ENCODE measurements at places on chromosomes 5 and 9. TPM values are rescaled to one million over a fixed set of nuclear protein-coding genes. Genes with fewer than 3 reads are reported as not detected.
A peak's percentile ranks its signal among the peaks of the same experiment; 100 is the strongest.

RASGRF2 gene
- 1.1 TPM for polyA plus RNA-seq

DNA sequence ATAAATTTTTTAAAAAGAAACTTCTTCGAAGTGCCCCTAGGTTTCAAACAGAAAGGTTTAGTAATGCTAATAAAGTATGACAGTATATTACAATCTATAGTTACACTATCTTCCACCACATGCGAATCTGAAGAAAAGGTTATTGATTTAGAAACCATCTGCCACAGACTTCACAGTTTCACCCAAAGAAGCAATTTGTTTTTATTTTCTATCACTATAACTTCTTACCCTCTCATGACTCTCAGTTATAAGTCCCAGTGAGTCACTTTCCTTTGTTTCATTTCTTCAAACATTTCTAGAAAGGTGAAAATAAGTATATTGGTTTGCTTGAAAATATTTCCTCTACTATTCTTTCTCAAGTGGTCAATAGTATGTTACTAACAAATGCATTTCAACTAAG, 93.6 kb downstream of the MCTP1 start:
- DNase-seq = no peak

- DNase-seq = no peak
Measured at GRCh38 chr5:123085638-123086286, 3.3 kb upstream of the PRDM6 start.

DNA sequence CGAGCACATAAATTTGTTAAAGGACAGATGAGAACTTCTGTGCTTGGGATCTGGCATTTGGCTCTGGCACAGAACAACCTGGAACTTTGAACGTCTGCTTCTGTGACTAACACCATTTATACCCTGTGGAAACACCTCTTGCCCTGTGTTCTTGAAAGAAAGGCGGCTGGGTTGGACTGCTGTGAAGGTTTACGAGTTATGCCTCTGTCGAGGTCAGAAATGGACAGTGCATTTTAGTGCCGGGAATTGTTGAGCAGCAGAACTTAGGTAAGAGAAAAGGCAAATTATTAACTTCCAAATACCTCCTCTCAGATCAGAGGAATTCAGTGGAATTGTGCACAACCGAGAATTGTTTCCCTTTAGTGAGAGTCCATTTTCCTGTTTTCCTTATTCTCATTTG, 14.1 kb upstream of the INIP start:
- DNase-seq = no peak

DNA sequence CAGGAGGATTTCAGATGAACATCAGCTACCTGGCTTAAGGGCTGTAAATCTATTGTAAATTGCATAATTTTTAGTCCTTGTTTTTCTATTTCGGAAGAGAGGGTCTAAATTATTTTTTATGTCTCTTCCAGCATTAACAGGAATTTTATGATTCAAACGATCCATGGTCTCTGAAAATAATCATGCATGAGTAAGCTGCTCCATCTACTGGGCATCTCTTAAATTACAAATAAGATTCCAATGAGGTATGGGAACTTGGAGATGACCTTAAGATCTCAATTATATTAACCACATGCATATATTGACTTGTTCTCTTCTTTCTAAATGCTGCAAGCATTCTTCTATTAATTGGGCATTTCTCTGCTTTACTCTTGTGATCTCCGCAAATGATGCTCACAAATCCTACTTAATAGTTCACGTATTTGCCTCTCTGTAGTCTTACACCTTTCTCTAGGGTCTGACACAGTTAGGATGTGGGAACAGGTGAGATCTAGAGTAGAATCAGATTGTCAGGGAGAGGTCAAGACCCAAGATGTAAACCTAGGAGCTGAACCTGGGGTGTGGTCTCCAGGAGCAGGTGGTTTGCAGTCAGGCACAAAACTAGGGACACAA, 86.9 kb downstream of the NUDT12 start:
- DNase-seq = peak; percentile 49

DNA sequence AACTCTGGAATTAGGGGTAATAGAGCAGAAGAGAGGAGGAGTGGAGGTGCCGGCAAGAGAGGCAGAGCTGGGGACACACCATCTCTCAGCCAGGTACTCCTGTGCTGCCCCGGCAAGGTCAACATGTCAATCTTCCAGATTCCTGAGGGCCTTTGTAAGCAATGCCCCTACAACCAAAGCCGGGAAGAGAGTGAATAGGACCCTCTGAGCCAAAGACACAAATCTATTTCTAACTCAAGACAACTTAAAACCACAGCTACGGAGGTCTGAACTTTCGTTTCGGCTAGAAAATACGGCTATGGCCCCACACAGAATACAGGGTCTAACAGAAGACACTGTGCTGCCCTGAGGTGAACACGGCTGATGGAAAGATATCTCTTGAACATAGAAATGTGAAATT, 66.6 kb downstream of the SERINC5 start:
- no peak for DNase-seq

- no peak for DNase-seq
Measured at GRCh38 chr9:4381744-4382143, 81.9 kb upstream of the GLIS3 start.

DNA sequence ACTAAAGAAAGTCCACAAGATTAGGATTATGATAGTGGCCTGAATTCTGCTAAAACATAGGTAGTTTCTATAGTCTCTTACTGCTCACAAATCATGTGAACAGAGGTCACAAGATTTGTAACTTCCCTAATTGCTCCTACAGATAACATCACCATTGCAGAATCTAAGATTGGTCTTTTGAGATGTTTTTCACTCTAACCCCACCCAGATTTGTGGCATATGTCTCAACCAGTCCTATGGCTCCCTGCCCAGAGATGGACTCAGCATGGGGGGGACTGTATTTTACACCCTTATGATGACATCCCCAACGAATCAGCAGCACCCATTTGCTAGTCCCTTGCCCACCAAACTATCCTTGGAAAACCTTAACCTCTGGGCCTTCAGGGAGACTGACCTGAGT, 1046.2 kb downstream of the CDH12 start:
- DNase-seq = no peak

GRCh38 chr9:5820425-5820824, 12.5 kb downstream of the ERMP1 start:
- no peak for DNase-seq

- DNase-seq = no peak
Measured at GRCh38 chr5:105688227-105688792, 1982.4 kb downstream of the EFNA5 start.

DNA sequence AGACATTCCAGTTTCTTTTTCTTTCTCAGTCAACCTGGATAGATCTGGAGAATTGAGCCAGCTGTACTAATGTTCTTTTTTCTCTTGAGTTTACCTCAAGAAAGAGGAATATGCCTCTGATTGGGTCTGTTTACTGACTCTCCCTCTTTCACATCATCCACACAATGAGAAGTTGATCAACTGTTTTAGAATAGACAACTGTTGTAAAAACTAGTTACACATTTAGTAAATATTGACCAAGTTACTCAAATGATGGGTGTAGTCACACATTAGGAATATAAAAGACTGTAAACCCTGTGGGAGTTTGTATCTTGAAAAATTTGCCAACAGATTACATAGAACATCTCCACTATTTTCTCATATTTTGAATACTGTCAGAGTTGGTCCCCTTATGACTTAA, 330.8 kb downstream of the FER start:
- no peak for DNase-seq

DNA sequence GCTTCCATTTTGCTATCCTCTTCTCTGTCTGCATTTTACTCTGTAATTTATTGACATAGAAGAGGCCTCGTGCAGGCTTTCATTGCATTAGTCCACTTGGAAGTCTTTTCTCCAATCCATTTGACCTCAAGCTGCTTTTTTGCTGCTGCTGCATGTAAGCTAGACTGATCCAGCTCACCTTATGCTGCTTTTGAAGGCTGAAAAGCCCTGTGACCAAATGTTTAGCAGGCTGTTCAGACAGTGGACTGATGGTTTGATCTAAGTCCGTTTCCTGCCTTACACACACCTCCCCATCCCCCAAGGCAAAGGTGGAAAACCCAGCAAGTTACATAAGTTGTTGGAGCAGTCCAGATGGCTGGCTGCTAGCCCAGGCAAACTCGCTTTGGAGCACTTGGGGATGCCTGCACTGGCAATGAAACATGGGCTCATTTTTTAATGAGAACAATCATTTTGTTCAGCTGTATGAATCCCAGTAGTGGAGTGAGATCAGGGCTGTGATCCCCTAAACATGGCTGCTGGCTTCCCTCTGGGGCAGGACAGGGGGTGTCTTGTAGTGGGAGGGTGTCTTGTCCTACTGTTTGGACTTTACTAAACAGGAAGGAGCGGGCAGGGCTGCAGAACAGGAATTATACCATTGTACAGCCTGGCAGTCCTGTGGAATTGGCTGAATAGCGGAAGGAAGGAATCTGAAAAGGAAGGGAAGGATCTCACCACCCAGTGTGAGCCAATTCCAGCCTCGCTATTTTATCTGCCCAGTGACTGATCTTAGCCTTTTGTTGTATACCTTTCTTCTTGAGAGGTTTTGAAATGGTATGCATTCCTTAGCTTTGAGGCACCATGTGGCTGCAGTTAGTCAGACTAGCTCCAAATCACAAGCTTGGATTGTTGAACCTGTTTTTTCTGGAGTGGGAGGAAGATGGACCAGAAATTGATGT, 212.0 kb downstream of the ARHGAP26 start:
- peak; percentile 81 for DNase-seq

DNA sequence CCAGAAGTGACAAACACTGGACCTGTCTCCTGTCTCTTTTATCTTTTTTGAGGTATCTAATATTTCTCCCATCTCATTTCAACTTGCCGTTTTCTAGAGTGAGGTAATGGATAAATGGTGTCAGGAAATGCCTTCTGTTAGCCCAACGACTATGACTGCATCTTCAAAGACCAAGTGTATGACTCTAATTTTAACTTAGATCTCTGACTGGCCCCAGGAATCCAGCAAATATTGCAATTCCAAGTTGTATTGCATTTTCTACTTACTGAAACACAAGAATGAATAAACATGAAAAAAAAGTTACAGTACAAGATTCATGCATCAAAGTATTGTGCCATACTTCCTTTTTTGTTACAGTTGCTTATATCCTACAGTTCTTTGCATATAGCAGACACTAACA, 26.3 kb downstream of the SLC28A3 start:
- DNase-seq = no peak
